ENCODE measurements at places on chromosomes 4 and X.

- DNase-seq, result no peak
Measured at GRCh38 chr4:89957046-89957926, 62.6 kb downstream of the MMRN1 start.

DNA sequence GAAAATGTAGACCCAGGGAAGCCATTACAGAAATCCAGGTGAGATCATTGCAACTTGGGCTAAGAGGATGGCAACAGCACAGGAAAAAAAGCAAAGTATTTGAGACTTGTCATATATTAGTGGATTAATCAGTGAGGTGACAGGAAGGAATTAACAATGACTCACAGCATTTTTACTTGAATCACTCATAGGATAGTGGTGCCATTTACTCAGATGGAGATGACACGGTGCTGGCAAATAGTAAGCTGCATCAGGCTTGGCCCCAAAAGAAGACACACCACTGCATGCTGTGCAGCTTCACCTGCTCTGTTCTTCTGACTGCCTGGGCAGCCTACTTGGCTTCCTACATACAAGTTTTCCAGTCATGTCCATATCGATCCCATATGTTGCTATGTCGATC lies 144.8 kb downstream of the FRYL start:
- DNase-seq, result no peak

DNA sequence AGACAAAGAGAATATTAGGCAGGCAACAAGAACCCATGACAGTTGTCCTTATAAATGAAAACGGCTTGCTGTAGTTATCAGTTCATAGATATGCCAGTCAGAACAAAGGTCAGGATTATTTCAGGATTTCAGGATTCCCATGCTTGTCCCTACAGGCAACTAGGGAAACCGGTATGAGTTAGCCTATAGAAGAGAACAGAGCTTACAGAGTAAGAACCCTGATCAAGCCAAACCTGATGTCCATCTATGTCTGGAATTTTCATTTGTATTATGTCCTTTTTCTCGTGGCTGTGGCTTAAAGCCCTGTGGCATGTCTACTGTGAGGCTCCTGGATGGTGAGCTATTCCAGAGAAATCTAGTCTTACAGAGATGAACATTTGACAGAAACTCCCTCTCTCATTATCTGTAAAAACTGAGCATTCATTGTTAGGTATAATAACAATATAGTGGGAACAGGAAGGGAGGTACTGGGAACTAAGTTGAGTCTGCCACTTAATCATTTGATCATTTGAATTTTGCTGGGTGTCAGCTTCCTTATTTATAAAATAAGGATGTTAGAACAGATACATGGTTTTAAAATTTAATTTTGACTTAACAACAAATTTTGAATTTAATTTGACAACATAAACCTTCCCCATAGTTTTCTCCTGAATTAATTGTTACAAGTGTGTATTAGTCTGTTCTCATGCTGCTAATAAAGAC lies 129.5 kb upstream of the KLF3 start:
- DNase-seq, result no peak

DNA sequence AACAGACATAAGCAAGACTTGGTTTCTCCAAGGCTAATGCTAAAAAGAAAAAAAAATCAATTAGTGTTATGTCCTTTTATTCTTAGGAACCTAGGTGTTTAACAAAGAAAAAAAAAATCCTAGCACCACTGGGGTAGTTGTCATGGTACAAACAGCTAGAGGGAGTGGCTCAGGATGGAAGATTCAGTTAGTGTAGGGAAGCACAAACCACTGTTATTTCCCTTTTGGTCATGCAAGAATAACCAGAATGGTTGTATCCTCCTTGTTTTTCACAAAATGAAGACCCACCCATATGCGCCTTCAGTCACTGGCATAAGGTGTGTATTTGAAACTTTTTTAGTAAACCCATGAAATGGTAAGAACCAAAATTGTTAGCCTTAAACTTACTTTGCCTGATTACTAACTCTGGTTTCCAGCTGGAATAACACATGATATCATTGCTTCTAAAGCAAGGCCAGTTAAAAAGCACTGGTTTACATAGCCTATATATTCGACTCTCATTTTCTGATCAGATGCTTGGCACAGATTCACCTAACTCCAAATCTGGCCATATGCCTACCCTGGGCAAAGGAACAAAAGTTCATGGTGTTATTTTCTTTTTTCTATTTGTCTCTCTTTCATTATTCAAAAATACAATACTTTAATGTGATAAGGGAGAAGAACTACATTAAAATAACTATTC lies 132.6 kb downstream of the SCFD2 start:
- no peak for DNase-seq

DNA sequence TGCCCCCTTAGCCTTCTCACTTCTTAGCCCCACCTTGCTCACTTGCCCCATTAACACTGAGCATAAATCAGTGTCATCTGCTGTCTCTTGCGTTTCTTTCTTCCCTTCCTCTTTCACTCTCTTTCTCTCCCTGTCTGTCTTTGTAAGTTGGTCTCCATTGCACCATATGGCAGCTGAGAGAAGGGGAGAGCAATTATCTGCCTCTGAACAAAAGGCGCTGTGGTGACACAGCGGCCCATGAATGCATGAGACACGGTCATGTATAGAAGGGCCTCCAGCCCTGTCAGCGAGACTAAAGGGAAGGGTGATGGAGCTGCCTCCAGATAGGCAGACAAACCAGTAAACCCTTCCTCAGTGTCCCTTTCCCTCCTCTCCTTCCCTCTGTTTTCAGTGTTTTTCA lies 88.8 kb upstream of the PCDH18 start:
- no peak for DNase-seq

DNA sequence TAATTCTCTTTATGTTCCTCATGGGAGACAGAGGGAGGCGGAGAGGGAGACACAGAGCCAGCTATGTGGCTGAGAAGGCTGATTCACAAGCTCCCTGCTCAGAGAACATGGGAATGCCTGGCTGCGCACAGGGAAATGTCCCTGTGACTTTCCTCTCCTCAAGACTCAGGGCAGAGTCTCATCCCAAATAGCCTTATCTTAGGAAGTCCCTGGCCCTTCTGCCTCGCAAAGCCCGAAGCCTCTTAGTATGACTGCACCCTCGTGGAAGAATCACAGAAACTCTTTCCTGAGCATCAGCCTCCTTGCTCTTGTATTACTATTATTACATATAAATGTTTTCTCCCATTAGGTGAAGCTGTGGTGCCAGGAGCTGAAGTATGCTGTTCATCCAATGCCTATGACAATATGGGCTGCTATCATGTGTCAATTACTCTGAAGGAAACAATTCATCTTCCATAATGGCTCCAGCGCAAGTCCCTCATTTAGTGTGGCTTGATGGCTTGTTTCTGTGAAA lies 230.5 kb downstream of the MGST2 start:
- DNase-seq, result no peak

DNA sequence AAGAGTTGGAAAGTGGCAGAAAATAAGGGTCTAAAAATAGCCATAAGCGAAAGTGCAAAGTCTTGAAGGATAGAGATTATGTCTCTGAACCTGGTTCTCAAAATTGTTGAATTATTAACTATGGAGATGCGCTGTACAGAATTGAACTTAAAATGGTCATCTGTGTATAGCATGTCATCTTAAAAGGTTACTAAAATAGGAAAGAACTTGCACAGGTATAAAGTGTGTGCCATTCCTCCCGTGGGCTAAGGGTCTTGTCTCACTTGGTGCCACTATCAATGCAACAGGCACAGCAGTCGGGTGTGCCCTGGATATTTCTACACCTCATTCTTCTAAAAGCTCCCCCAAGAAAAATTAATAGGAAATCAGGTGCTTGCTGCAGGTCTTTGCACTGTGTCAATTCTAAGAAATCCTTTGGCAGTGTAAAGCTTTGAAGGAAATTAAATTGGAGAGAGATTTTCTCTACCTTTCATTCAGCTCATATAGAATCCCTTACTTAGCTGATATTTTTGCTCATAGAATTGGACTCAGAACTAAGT lies 2.4 kb downstream of the SORBS2 start:
- DNase-seq, result no peak

GRCh38 chrX:136967966-136968365 lies 65.8 kb downstream of the GPR101 start:
- DNase-seq, result no peak

DNA sequence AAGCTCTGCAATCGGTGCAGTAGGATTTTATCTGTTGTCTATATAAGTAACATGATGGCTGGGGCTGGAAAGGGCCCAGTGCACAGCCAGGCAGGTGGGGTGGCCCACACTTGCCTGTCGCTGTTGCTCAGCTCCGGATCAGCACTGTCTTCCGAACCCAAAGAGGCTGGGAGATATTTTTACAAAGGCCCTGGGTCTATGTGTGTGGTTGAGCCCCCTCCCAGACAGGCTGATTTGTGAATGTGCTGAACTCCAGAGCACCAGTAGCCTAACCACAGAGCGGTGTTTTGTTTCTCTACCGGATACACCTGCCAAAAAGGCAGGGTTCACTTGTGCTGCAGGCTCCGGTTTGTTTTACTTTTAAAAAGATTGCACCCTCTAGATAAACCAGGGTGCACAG lies 33.5 kb upstream of the CHRNA9 start:
- peak; percentile 48 for DNase-seq

DNA sequence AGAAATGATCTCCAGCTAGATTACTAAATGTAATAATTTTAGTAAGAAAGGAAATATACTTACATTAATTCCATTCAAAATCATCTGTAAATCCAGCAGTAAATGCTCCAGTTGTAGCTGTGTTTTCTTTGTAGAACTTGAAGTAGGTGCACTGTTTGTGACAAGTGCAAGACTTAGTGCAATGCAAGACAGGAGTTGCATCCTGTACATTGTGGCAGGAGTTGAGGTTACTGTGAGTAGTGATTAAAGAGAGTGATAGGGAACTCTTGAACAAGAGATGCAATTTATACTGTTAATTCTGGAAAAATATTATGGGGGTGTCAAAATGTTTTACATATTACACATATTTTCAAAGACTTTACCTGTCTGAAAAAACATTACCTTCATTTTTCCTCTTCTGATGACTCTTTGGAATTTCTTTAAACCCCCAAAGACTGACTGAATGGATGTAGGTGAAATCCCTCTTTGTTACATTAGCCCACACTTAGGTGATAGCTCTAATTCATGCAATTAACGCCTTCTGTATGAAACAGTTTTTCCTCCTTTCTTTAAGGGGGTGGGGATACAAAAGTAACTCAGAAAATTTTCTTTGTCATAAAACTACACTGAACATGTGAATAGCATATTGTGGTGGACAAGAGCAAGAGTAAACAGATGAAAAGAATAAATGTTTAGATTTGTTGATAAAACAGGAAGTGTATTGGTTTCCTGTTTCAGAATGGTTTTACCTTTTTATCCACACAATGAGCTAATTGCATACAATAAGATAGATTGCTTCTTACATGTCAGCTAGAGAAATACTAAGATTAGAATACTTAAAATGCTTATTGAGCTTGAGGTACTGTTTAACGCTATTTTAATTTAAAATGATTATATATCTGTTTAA lies at the start of gene IL2:
IL2 (minus strand) TSS at position 495 of the 886 bp plus-strand sequence; CDS start at position 210, 285 bp downstream.
- no peak for DNase-seq

DNA sequence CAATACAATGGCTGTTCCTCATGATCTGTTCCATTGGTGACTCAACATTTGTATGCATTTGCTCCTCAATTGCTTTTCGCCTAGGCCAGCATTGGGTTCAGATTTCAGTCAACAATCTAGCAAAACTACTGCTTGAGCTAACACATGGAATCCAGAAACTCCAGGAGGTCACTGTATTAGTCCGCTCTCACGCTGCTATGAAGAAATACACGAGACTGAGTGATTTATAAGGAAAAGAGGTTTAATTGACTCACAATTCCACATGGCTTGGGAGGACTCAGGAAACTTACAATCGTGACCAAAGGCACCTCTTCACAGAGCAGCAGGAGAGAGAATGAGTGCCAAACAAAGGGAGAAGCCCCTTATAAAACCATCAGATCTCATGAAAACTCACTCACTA lies 67.1 kb downstream of the RXFP1 start:
- no peak for DNase-seq

DNA sequence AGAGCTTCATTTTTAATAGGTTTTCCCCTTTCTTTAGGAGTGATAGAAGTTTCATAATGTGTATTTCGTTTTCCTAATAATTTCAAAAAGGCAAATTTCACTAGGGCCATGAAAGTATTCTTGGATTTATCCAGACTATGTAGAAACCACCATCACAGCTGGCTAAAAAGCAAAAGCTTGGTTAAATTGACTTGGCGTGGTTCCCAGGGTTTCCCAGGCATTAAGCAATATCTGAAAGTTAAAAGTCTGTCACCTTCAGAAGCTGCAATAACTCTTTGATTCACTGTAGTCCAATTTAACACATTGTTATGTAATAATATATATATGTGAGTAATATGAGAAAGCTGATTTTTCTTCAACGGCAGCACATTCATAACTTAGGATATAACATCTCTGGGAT lies 38.3 kb downstream of the NDNF start:
- DNase-seq, result no peak

GRCh38 chrX:69317721-69318120 lies 152.5 kb upstream of the PJA1 start:
- DNase-seq, result no peak

- no peak for DNase-seq
Measured at GRCh38 chrX:12672367-12673106, 118.7 kb upstream of the PRPS2 start.

DNA sequence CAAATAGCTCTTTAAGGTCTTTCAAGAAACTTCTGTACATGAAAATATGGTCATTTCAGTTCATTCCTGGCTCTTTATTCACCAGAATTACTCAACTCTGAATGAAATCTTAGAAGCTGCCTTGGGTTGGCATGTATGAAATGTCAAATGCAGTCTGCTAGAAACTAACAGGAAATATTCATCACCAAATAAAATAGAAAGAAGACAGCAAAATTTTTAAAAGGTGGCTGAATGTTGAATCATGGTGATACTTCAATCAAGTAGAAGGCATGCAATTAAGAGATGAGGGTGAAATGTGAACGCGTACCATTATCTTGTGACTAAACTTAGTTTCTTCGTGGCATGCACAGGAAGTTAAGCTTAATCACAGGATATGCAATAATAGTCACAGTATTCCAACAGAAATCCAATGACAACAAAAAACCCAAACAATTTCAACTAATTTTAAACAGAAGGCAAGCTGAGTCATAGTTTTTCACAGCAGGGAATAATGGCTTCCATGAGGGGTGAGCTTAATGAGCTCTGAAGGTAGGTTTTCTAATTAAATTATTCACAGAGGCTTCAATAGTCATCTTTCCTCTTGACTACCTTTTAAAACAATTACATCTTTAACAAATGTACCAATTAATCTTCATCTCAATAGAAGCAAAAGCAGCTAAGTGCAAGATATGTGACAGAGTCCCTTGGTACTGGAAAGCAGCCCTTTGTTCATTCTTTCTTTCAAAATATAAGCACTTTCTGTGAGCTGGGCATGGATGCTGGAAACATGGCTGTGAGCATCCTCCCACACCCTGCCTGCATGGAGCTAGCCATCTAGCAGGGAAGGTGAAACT lies 44.5 kb downstream of the SCFD2 start:
- no peak for DNase-seq

- peak; percentile 18 for DNase-seq
Measured at GRCh38 chr4:82201805-82202641, 171.8 kb downstream of the HNRNPD start.
